ENCODE measurements at places on chromosomes 16 and 17.

DNA sequence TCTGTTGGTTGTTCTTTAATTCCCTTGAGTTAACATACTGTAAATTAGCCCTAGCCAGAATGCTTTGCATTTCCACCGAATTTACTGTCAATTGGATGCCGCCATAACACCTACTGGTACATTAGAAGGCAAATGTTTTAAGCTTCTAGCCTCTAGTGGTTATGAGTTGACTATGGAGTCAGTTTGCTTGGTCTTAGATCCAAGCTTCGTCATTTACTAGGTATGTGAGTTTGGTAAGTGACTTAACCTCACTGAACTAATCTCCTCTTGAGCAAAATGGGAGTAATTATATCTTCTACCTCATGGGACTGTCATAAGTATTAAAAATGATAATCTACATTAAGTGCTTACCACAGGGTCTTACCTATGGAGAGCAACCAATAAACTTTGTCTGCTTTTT, 20.4 kb upstream of the CDH11 start:
- DNase-seq: no peak

DNA sequence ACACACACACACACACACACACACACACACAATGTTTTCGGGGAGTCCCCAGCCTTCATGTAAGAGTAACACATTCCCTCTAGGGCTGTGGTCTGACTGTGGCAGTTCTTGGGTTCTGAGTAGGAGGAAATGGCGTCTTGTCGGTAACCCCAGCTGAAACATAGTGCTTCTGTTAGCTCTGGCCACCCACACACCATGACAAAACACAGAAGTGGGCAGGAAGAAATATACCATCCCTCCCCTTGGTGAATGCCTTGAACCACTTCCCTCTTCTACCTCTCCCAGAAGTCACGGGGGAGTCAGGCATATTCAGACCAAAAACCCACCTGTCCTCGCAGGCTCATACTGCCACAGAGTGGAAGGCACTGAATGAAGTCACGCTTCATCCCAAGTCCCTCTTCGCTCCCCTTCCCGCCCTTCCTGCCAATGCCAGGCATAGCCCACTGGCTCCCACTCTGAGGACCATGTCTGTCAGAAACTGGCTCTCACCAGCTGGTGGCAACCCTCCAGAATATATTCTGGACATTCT, 11.5 kb downstream of the SLC35B1 start:
- no peak for DNase-seq

GRCh38 chr16:57786632-57787518, 15.4 kb downstream of the KIFC3 start:
- DNase-seq: no peak

- DNase-seq: no peak
These were observed 14.5 kb downstream of the GRB2 start for GRCh38 chr17:75390982-75391381.

DNA sequence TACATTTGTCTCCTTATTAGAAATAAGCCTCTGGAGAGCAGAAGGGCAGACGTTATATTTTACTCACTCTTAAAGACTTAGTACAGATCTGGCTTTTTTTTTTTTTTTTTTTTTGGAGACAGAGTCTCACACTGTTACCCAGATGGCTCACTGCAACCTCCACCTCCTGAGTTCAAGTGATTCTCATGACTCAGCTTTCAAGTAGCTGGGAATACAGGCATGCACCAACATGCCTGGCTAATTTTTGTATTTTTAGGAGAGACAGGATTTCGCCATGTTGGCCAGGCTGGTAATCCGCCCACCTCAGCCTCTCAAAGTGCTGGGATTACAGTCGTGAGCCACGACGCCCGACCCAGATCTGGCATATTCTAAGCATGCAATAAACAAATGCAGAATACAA, 36.4 kb upstream of the TMEM97 start:
- DNase-seq: no peak

GRCh38 chr17:83018658-83019193, 60.7 kb upstream of the METRNL start:
- DNase-seq: no peak

DNA sequence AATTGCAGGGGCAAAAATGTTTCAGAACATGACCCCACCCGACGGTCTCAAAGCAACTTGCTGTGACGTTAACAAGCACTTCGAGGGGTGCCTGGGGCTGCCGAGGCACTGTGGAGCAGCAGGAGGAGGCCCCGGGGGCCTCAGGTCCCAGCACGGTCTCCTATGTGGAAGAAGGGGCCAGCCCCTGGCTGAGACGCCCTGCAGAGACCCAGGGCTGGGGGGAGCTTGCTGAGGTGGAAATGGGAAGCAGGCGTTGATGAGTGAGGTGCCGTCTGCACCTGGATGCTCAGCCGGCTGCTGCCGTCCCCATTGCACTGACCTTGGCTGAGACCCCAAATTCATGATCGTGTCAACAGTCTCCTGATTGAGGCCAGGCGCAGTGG, 46.5 kb downstream of the NT5M start:
- DNase-seq: no peak

GRCh38 chr16:5615868-5616642, 518.5 kb upstream of the EEF2KMT start:
- DNase-seq: no peak

- DNase-seq: no peak
These were observed 1.1 kb downstream of the GAS7 start for GRCh38 chr17:10197362-10197720.

- DNase-seq: no peak
These were observed 121.1 kb downstream of the IRX5 start for GRCh38 chr16:55051571-55052347.

- no peak for DNase-seq
These were observed 2.3 kb upstream of the TAC4 start for GRCh38 chr17:49850218-49850610.

DNA sequence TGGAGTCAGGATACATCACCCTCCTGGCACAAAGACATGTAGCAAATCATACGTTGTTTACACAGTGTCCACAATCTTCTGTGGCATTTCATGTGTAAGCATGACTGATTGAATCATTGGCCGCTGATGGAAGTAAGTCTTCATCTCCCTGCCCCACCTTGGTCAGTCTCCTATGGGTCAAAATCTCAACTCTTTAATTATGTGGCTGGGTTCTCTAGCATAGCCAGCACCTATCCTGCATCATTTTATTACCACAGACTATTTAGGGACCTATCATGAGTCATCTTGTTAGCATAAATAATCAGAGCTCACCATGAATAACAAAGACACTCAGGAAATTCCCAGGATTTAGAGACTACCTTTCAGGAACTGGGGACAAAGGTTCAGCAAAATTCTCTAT, 15.9 kb downstream of the TANC2 start:
- DNase-seq: no peak

- DNase-seq: no peak
These were observed 10.5 kb downstream of the DOK4 start for GRCh38 chr16:57475711-57476339.

DNA sequence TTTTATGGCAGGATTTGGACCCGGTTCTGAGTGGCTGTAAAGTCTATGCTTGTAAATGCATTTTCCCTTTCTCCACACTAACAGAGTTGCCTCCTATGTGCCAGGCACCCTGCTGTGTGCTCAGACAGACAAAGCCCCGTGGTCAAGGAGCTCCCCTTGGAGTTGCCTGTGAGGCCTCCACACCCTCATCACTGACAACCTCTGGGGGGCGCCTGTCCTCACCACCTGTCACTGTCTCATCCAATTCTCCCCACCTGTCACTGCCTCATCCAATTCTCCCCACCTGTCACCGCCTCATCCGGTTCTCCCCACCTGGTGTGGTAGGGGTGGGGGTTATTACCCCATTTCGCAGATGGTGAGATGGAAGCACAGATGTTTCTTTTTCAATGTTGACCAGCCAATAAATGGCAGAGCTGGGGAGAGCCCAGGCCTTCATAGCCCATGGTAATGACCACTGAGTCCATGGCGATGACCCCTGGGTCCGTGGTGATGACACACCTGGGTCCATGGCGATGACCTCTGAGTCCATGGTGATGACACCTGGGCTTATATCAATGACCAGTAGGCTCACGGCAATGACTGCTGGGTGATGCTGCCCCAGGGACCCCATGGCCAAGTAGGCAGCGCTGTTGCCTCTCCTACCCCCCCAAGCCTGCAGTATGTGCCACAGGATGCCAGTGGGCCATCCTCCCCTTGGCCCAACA, 150.1 kb downstream of the IRF8 start:
- DNase-seq: no peak
